Stimulated activated CD4-positive, alpha-beta T cell treated with anti-CD3 and anti-CD28 coated beads, Interleukin-4, amount 100 ng/mL, for 48 hours (primary cell): ENCODE measurements at places on chromosomes 6 and 20.

- DNase-seq: no peak
These were observed 37.0 kb downstream of the CEP250 start for GRCh38 chr20:35492352-35492751.

GRCh38 chr20:50837532-50838321 is 42.9 kb downstream of the BCAS4 start:
- DNase-seq: no peak

GRCh38 chr6:68758559-68758958 is 123.5 kb downstream of the ADGRB3 start:
- no peak for DNase-seq

- no peak for DNase-seq
These were observed 48.1 kb upstream of the HLA-E start for GRCh38 chr6:30441171-30441570.

GRCh38 chr6:14703586-14703985 is 542.3 kb upstream of the JARID2 start:
- DNase-seq: no peak

GRCh38 chr6:11043961-11044711 is at the start of gene ELOVL2:
ELOVL2 (minus strand) TSS chr6:11044305; CDS start chr6:11044230, 75 bp downstream.
- peak; percentile 4 for DNase-seq

DNA sequence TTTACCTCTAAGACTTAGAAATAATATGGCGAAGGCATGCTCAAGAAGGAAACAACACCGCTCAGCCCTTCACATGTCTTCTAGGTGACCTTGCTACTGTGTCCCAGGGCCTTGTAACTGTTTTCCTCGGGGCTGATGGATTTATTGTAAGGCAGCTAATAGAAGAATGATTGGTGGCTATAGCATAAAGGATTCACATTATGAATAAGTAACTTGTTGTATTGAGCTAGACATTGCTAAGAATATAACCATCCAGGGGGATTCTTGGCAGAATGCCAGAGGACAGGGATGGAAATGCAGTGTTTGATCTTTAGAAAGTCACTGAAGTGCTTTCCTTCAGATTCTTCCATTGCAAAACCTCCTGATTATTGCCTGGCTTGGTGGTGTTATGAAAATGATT is 54.9 kb downstream of the PLEKHG1 start:
- no peak for DNase-seq

GRCh38 chr6:13952101-13952500 is 27.3 kb downstream of the RNF182 start:
- no peak for DNase-seq

GRCh38 chr20:39631557-39631956 is 669.4 kb downstream of the DHX35 start:
- DNase-seq: no peak

- DNase-seq: peak; percentile 68
These were observed at the start of gene DUSP22 for GRCh38 chr6:291697-292505. DUSP22 (plus strand) TSS chr6:292487; CDS start chr6:292540, 53 bp downstream.

- no peak for DNase-seq
These were observed 232.4 kb downstream of the FOXA2 start for GRCh38 chr20:22352019-22352418.

DNA sequence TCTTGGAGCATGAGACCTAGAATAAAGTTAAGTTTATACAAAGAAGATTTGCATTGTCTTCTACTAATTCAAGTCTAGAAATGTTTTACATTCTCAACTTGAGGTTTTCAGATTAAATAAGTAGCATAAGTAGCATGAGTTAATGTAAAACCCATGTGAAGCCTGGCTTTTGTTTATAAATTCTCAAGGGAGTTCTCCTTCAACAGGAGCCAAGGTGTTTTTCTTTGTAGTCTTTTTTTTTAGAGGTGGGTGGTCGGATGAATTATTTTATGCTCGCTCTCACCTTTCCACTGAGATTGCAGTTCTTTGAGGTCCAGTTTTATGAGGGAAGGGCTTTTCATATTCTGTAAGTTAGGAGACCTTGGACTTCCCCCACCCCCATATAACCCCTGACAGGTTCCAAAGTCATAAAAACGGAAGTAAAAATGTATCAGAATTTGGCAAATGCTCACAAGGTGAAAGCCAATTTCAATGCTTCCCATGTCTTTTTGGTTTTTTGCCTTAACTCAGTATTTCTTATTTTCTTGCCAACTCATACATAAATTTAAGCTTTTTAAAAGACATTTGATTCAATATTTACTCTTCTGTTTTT is 244.3 kb upstream of the ASCC3 start:
- no peak for DNase-seq

DNA sequence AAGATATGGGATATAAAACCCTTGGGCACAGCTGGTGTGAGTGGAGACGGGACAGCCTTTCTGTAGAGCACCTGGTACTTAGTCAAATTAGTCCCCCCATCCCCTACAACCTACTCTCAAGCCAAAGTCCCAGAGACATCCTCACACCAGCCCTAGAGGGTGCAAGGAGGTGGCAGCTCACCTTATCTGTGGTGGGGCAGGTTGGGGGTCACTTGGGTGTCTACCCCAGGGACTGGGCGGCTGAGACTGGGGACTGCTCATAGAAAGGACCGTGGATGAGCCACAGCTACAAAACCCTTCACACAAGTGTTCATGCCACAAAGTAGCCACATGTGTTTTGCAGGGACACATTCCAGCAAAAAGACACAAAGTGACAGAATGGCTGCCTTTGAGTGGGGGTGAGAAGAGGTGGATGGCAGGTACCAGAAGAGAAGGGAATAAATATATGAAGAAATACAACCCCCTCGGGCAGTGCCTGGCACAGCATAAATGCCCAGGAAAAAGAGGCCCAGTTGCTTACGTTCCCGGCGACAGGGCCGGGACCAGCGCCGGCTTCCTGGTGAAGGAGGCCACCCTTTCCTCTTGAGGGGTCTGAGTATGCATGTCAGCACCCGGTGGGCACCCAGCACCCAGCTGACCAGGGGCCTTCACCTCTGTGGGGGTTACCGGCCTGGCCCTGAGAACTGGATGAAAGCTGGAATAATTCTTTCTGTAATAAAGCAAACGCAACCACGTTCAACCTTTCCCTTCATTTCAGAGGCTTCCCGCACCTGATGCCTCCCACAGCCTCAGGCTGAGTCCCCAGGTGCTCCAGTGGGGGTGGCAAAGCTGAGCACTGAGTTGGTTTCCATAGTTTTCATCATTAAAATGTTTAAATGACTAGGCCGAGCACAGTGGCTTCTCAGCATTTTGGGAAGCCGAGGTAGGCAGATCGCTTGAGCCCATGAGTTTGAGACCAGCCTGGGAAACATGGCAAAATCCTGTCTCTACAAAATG is 14.4 kb upstream of the CEBPB start:
- no peak for DNase-seq

- DNase-seq: no peak
These were observed 23.1 kb upstream of the LRFN2 start for GRCh38 chr6:40610229-40610628.

DNA sequence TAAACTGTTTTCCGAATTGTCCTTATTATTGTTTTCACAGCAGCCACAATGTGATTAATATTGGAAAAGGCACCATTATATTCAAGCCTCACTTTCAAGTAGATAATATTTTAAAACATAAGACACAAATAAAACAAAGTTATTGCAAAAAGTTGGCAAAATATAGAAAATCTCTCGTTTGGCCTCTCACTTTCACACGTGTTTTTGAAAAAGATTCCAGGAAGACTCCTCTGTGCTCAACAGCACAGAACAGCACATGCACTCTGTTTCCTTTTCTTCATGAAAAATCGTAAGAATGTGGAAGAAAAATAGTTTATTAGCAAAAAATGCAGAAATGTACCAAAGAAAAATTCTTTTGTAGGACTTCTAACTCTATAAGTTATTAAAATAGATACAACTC is 46.7 kb downstream of the PRKN start:
- DNase-seq: no peak

- no peak for DNase-seq
These were observed 1.3 kb upstream of the HLA-B start for GRCh38 chr6:31358302-31358701.

- no peak for DNase-seq
These were observed 36.7 kb upstream of the RIPOR2 start for GRCh38 chr6:24972311-24972958.

- no peak for DNase-seq
These were observed 13.6 kb upstream of the GMDS start for GRCh38 chr6:2259002-2259494.

- peak; percentile 19 for DNase-seq
These were observed 2.9 kb upstream of the HIVEP2 start for GRCh38 chr6:142947714-142948480.

GRCh38 chr6:7431313-7431673 is 41.7 kb downstream of the RIOK1 start:
- DNase-seq: no peak

- DNase-seq: no peak
These were observed 52.4 kb downstream of the TTI1 start for GRCh38 chr20:37980876-37981275.

DNA sequence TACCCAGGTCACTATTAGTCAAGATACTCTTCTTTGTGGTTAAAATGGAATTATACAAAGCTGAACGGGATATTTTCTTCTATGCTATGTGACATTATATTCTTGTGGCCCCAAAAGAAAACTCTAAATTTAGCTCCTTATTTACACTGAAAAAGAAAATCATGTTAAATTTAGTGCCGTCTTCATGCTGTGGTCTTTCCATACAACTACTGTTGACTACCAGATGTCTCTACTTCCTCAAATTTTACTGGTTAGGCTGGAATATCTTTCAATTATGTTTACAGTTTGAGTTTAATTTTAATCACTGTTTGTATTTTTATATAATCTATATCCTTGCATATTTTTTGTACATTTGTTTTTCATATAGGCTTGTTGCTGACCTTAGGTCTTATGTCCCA is 95.6 kb upstream of the FOXO3 start:
- DNase-seq: no peak

- peak; percentile 22 for DNase-seq
These were observed 58.9 kb downstream of the GMDS start for GRCh38 chr6:2186516-2186915.

DNA sequence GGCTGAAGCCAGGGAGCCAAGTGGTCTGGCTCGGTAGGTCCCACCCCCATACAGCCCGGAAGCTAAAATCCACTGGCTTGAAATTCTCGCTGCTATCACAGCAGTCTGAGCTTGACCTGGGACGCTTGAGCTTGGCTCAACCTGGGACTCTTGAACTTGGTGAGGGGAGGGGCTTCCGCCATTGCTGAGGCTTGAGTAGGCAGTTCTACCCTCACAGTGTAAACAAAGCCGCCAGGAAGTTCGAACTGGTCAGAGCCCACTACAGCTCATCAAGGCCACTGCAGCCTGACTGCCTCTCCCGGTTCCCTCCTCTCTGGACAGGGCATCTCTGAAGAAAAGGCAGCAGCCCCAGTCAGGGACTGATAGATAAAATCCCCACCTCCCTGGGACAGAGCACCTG is 1337.7 kb downstream of the HACE1 start:
- no peak for DNase-seq

DNA sequence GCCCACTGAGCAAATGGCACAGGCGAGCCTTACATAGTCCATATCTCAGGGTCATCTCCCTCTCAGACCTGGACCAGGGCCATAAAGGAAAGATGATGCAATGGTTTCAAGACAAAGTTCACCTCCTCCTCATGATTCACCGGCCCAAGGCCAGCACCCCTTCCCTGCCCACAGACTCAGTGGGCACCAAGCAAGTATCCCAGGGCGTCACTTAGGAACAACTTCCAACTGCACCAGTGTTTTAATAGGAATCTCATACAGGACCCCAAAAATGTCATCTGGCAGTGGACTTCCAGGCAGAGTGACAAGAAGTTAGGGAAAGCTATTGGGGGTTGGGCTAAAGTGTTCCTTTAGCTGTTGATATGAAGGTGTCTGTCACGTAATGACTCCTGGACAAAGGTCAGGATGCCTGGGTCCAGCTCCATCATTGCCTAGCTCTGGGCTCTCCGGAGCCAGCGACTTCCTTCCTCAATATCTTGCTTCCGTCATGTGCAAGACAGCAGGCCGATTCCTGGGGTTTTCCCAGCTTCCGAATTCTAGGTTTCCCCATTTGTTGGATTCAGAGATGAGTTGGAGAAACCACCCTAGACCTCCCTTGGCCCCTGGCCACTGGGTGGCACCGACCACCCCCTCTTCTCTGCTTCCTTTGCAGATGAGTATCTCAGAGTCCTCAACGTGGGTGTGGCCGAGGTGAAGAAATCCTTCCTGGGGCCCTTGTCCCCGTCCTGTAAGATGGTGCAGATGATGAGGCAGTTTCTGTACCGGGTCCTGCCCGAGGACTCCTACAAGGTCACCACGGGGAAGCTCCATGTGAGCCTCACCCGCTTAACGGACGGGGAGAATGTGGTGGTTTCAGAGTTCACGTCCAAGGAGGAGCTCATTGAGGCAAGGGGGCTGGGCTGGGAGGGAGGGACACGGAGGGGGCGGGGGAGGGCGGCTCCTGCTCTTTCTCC is 21.1 kb downstream of the PNPLA1 start:
- no peak for DNase-seq

GRCh38 chr20:2760297-2760951 is 40.0 kb downstream of the CPXM1 start:
- no peak for DNase-seq

- no peak for DNase-seq
These were observed 1.2 kb downstream of the HIVEP1 start for GRCh38 chr6:12013307-12013719.

- no peak for DNase-seq
These were observed 197.1 kb upstream of the RIN2 start for GRCh38 chr20:19560881-19561480.

- no peak for DNase-seq
These were observed 73.1 kb downstream of the PLEKHG1 start for GRCh38 chr6:150672800-150673199.

DNA sequence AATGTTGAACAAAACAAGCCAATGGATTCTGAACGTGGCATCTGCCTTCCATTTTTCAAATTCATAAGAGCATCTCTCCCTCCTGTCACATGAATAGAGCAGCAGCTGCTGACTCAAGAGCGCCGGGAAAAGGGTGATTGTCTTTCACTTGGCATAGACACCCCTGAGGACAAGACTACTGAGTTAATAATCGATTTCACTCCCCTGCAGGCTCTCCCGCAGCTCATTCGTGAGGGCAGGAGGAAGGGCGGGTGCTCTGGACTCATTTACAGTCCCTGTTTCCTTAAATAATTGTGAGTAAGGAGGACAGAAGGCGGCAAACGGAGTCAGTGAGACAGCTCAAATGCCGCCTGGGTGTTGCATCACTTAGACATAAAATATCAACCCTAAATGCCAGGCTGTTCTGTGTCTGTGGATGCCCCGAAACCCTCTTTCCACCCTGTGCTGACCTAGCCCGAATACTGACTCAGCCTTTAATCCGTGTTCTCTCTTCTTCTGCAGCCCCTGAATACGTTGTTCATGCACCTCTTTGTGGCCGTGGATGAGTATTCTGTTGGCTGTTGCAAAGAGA is 21.6 kb downstream of the CFAP61 start:
- DNase-seq: no peak

DNA sequence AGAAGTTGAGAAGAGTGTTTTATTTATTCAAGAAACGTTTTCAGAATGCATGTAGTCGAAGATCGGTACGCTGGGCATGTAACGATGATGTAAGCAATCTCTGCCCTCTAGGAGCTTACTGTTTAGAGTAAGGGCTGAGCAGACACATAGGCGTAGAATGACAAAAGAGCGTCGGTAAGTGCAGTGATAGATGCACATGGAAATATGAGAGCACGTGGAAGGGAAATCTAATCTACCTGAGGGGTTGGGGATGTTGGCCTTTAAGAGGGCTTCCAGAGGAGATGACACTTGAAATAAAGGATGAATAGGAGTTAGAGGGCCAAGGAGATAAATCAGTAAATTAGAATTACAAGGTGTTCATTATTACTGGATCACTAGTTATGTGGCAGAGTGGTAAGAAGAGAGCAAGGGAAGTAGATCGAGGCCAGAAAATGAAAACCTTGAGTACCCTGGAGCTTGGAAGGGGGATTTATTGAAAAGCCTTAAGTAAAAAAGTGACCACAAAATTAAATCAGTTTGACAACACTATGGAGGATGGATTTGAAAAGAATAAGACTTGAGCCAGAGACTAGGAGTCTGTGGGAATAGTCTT is 782 bp downstream of the TRMT11 start:
- no peak for DNase-seq
